ENCODE measurements at places on chromosomes 4 and X.
A peak's percentile ranks its signal among the peaks of the same experiment; 100 is the strongest.

DNA sequence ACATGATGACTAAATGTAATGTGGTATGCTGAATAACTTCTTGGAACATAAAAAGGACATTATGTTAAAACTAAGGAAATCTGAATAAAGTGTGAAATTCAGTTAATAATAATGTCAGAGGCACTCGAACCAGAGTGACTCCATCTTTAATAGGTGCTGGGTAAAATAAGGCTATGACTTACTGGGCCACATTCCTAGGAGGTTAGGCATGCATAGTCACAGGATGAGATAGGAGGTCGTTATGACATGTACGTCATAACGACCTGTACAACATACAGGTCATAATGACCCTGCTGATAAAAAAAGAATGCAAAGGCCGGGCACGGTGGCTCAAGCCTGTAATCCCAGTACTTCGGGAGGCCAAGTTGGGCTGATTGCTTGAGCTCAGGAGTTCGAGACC is 28.9 kb upstream of the OPHN1 start:
- no peak for DNase-seq

GRCh38 chr4:57191523-57192034 is 81.4 kb upstream of the IGFBP7 start:
- no peak for DNase-seq

GRCh38 chr4:84378983-84379382 is 120.1 kb downstream of the NKX6-1 start:
- no peak for DNase-seq

DNA sequence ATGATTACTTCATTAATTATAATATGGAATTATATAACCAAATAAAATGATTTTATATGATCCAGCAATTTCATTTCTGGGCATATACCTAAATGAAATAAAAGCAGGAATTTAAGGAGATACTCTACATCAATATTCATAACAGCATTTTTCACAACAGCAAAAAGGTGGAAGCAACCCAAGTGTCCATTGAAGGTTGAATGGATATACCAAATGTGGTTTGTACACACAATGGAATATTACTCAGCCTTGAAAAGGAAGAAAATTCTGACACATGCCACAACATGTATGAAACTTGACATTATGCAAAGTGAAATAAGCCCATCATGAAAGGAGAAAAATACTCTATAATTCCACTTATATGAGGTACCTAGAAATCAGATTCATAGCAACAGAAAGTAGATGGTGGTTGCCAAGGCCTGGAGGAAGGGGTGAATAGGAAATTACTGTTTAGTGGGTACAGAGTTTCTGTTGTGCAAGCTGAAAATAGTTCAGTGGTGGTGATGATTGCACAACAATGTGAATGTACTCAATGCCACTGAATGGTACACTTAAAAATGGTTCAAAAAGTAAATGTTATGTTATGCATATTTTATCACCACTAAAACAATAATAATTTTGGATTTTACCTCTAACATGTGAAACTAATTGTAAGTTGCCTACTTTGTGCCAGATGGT is 471.5 kb downstream of the SPRY1 start:
- DNase-seq: no peak

- DNase-seq: peak; percentile 82
Observed at GRCh38 chr4:24858026-24858425, 54.8 kb downstream of the CCDC149 start.

GRCh38 chr4:124943145-124943889 is 230.8 kb upstream of the ANKRD50 start:
- no peak for DNase-seq

DNA sequence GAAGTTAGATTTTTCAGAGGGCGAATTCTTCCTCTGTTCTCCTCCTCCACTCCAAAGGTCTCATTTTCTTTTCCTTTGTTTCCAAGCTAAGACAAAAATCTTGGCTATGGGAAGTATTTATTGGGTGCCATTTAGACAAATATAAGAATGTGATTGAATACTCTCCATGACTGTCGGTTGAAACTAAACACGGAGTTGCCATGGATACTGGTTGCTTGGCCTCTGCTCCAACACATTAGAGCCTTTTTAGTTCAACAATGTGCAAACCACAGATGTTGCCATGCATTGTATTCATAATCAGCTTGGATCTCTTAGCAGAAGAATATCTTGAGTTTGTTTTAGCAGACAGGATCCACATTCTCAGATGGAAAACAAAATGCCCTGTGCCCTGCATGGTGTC is 366.5 kb upstream of the LCORL start:
- DNase-seq: no peak

Measured in stromal cell of bone marrow (primary cell).